ENCODE measurements at places on chromosomes 12 and 14.

GRCh38 chr14:65279958-65280357, 132.6 kb upstream of the FUT8 start:
- DNase-seq: no peak

DNA sequence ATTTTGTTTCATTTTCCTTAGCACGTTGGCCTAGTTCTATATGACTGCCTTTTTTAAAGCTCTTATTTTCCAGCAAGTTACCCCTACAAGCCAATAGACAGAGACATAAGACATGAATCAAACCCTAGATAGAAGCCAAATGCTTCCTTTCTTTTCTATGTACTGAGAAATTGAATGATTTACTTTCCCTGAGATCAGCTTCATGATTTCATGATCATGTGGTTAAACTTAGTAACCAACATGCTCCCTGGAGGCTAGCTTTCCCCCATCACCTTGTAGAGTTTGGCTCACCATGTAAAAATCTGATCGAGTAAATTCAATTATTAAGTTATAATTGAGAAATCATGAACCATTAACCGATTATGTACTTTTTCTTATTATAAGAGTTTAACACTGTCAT, 148.1 kb upstream of the LRIG3 start:
- DNase-seq: no peak

DNA sequence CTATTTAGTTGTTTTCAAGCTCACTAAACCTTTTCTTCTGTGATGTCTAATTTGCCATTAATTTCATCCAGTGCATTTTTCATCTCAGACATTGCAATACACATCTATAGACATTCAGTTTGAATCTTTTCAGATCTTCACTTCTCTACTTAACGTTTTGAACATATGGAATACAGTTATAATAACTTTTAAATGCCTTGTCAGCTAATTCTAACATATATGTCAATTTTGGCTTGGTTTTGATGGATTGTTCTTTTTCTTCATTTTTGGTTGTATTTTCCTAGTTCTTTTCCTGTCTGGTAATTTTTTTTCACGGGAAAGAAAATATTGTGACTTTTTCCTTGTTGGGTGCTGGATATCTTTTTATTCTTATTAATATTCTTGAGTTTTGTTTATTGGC, 215.3 kb downstream of the ATP23 start:
- DNase-seq: no peak

DNA sequence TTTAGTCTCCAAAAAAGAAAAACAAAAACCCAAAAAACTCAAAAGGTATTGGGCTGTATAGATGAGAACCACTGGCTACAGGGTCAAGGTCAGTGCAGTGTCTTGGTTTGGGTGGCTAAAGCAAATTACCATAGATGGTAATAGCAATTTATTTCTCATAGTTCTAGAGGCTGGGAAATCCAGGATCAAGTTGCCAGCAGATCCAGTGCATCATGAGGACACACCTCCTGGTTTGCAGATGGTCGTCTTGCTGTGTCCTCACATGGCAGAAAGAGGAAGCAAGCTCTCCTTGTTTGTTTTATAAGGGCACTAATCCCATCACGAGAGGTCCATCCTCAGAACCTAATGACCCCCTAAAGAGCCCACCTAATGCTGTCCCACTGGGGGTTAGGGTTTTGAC, 11.2 kb downstream of the COX14 start:
- no peak for DNase-seq

- no peak for DNase-seq
These were observed 13.8 kb downstream of the TESC start for GRCh38 chr12:117085318-117085947.

DNA sequence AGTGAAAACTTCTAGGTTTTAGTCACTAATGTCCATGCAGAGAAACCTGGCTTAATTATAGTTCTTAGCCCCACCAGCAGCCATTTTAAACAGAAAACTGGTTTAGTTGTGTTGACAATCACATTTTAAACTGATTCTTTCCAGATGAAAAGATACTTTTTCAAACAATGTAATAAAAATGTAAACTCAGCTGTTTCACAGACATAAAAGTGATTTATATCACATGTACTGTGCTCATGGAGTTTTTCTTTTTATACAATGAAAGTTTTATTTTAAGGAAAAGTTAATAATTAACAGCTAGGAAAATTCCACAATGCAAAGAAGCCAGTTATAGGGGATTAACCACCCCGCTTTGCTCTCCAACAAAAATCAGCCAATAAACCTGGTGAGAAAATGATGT, 129.7 kb downstream of the PAX9 start:
- DNase-seq: no peak

- DNase-seq: no peak
These were observed 25.7 kb downstream of the PHETA1 start for GRCh38 chr12:111343181-111343580.

GRCh38 chr12:104182621-104183378, 32.8 kb upstream of the TXNRD1 start:
- no peak for DNase-seq

GRCh38 chr12:97200181-97200580, 262.4 kb upstream of the RMST start:
- no peak for DNase-seq

GRCh38 chr12:45732936-45733335, 3.4 kb downstream of the ARID2 start:
- no peak for DNase-seq

GRCh38 chr14:50106178-50106577, 10.2 kb downstream of the VCPKMT start:
- no peak for DNase-seq

- DNase-seq: no peak
These were observed 10.7 kb downstream of the DHRS2 start for GRCh38 chr14:23646648-23647549.

GRCh38 chr12:102390068-102390467, 90.3 kb downstream of the IGF1 start:
- DNase-seq: no peak

DNA sequence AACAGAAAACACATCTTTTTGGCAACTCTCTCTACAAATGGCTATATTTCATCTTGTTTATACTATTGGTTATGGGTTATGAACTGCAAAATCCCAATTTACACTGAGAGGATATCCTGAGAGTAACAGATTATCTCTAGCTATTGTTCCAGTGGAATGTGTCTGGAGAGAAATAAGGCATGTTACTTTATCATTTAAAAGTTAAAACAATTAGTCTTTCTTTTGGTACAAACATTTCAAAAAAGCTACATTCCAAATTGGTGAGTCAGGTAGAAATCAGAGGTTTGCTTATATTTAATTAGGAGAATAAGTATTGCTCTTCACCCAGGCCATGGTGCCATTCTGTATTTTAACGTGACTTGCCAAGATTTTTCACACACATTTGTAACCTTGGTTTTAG, 411.6 kb downstream of the CCER1 start:
- no peak for DNase-seq

DNA sequence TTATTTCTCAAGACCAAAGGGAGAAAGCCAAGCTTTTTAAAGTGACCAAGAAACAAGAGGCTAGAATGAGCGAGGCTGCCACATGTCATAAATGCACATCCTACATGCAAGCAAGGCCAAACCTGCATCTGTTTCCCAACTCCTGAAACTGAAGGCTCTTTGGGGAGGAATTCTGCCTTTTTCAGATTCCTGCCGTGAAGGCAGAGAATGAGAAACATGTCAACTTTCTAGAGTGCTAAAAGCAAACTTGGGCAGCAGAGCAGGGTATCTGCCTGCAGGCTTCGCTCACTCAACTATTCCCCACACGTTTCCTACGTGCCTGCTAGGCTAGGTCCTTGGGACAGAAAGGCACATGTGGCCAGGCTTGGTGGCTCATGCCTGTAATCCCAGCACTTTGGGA, 15.2 kb downstream of the DPF3 start:
- DNase-seq: no peak

GRCh38 chr14:64915797-64916196, 1.5 kb downstream of the CHURC1 start:
- no peak for DNase-seq

- no peak for DNase-seq
These were observed 132.9 kb downstream of the SRGAP1 start for GRCh38 chr12:63977441-63977840.

GRCh38 chr14:72822946-72823611, 70.8 kb downstream of the DPF3 start:
- DNase-seq: no peak

- DNase-seq: no peak
These were observed 104.9 kb upstream of the SOX5 start for GRCh38 chr12:24054416-24054815.

DNA sequence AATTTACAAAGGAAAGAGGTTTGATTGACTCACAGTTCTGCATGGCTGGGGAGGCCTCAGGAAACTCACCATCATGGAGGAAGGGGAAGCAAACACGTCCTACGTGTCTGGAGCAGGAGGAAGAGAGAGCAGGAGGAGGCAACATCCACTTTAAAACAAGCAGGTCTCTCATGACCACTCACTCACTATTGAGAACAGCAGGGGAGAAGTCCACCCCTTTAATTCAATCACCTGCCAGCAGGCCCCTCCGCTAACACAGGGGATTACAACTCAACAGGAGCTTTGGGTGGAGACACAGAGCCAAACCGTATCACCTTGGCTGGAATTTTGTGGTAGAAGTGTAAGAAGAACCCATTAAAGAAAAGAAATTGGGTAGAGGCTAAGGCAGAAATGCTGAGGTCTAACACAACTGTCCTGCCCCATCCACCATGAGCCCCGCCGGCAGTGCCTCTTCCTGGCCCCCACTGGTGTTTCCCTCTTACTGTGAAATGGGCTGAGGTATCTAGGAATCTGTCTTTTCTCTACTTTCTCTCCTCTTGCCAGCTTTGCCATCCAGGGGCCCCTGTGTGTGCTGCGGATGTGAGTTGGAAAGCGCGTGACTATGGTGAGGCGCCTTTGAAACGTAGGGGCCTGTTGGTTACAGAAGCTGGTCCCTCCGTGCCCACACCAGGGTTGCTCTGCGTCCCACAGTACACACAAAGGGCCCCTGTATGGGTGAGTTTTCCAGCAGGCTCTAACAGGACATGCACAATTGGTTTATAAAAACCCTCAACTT, 108.0 kb upstream of the TMEM132D start:
- DNase-seq: no peak

DNA sequence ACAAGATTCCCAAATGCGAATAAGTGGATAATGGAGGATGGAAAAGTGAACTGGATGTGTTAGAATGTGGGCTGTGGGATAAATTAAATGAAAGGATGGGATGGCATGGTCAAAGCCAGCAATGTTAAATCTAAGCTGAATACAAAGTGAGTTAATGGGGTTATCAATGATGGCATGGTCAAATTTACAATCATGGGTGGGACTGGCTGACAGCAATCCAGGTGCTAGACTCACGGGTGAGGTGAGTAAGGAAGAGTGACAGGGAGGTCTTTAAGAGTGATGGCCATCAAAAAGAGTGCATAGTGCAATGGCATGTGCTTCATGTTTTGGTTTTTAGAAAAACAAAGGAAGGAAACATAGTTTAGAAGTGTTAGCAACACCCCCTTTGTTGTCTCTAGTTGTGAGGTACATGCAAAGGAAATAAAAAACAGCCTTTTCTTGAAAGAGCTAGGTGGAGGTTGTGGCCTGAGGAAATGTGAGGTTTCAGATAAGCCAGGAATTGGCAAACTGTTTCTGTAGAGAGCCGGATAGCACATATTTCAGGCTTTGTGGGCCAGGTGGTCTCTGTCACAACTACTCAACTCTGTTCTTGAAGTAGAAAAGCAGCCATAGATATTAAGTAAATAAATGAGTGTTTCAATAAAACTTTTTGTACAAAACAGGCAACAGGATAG, 328.7 kb downstream of the RPL10L start:
- DNase-seq: no peak

GRCh38 chr12:2779281-2779680, 15.5 kb upstream of the FKBP4 start:
- DNase-seq: no peak

DNA sequence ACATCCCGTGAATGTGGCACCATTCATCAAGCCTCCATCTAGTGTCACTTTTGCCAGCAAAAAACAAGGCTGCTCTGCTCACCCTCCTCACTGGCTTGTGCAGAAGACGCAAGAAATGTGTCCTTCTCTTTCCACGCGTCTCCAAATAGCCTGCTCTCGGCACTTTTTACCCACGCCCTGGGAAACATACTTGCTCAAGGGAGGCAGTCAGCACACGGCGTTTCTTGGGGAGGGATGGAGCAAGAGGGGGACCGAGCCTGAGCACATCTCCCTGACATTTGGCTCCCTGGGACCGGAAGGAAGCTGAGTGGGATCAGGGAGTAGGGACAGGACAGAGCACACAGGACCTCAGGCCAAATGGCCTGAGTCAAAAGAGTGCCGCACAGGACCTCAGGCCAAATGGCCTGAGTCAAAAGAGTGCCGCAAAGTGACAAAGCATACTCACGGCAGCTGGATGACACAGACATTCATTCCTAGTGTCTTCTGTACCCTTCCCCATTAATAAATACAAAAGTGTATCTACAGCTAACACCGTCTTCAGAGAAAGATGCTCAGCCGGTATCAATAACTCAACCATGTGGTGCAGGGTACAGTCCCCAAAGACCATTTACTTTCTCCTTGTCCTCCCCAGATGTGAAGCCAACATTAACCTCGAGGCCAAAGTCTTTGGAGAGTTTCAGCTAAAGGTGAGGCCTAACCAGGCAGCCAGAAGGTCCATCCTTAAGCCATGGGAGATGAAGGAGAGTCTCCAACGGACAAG, 7.1 kb downstream of the BCL11B start:
- peak; percentile 38 for DNase-seq

DNA sequence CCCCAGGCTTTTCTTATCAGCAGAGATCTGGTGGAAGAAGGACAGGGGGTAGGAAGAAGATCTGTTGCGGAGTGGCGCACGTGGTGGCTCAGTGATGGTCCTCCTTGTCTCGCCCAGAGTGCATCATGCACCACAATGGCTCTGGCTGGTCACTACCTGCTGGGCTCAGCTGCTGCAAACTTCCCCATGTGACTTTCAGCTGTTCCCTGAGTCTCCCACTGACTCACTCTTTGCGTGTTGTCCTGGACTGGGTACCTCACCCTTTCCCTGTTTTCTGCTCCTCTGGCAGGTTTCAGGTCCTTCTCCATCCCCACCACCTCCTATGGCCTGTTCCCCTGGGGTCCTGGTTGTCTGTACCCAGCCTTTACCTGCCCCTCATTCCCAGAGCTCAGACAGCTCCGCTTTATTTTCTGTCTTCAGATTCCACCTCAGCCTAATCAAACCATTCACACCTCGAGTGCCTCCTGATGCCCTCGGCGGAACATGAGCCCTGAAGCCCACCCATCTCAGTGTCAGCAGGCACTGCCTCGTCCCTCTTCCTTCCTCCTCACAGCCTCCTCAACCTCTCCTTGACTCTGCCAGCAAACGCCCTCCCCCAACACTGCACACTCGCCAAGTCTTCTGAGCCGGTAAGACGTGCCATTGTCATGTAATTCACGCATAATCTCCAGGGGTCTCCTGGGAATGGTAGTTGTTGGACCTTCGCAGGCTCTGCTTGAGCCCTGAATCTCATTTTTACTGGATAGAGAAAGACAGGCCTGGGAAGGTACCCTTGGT, 1.8 kb downstream of the C1R start:
- no peak for DNase-seq

GRCh38 chr12:132259364-132259871, 70.0 kb downstream of the GALNT9 start:
- no peak for DNase-seq

- no peak for DNase-seq
These were observed 226.8 kb downstream of the SOX5 start for GRCh38 chr12:23722655-23723054.

- no peak for DNase-seq
These were observed 55.4 kb upstream of the RFX4 start for GRCh38 chr12:106527356-106527755.

- DNase-seq: no peak
These were observed 21.6 kb upstream of the TMCC3 start for GRCh38 chr12:94671917-94672316.

- peak; percentile 86 for DNase-seq
These were observed 9.0 kb upstream of the NUMB start for GRCh38 chr14:73467377-73467776.

GRCh38 chr14:100079726-100080005, 14.4 kb downstream of the EVL start:
- DNase-seq: no peak
